Left renal cortex interstitium (tissue), 4 donors: ENCODE measurements at places on chromosomes 1 and 21. TPM values are rescaled to one million over a fixed set of nuclear protein-coding genes. Genes with fewer than 3 reads are reported as not detected.

- DNase-seq: no peak
Measured at GRCh38 chr1:6180268-6180706, at the start of gene CHD5. CHD5 (minus strand) TSS chr1:6180321; CDS start chr1:6180023, 298 bp downstream.

DNA sequence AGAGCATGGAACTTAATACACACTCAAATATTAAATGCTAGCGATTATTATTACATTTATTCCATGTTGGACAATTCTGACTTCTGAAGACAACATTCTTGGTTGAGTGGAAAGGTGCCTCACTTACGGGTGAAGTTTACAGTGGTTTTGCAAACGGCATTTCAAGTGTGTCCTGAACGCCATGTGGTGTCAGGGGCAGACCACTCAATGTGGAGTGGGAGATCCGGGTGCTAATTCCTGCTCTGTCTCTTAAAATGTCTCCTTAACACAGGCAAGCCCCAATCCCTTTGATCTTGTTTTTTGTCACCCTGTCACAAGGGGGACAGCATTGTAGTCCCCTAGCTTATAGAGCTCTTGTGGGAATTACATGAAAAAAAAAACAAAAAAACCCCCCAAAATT, 5.6 kb upstream of the TDRD10 start:
- DNase-seq: no peak

GRCh38 chr1:7253988-7254587, 468.8 kb downstream of the CAMTA1 start:
- DNase-seq: no peak

- no peak for DNase-seq
Measured at GRCh38 chr1:231311720-231312431, 25.8 kb downstream of the EXOC8 start.

- DNase-seq: no peak
Measured at GRCh38 chr1:170863621-170864020, 71.7 kb upstream of the MROH9 start.

- DNase-seq: no peak
Measured at GRCh38 chr1:236687273-236687672, 974 bp downstream of the ACTN2 start.

DNA sequence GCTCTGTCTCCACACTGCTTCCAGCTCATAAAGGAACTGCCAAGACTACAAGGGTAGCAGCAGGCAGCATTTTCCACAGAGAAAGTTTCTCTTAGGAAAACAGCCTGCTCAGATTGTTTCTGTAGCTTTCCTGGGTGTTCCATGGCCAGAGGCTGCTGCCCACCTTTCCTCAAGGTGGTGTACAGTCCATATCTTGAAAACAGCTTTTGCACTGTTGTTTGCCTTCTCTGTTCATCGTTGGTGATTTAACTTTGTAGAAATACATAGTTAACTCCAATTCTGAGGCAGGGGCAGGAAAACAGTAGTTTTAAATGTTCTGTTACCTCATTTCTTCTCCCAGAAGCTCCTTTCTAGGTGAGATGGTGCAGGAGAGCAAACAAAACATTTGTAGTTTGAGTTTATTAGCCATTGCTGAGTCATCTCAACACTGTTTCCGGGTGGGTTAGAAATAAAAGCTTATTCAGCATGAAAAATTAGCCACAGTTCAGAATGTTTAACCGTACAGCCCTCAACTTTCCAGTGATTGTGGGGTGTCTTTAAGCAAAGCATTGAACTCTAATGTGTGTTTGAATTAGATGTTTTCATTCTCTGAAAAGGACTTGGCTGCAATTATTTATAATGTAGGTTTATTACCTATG, 41.7 kb downstream of the DIP2A start:
- DNase-seq: no peak

GRCh38 chr1:24027838-24028468, 47.8 kb upstream of the SRSF10 start:
- no peak for DNase-seq

The HSF2BP gene
- 2.0 TPM for polyA plus RNA-seq

The EPHX1 gene
- 57.3 TPM for polyA plus RNA-seq

The RPTN gene
- polyA plus RNA-seq: not detected

The NEK2 gene
- polyA plus RNA-seq: 20.3 TPM
